Activated CD4-positive, alpha-beta T cell treated with anti-CD3 and anti-CD28 coated beads for 1 hour (primary cell): ENCODE measurements at places on chromosomes 11 and 22.

- DNase-seq: no peak
These were observed 16.1 kb downstream of the MUC2 start for GRCh38 chr11:1090600-1091331.

GRCh38 chr11:130180491-130180890 is 20.9 kb downstream of the ST14 start:
- DNase-seq: no peak

DNA sequence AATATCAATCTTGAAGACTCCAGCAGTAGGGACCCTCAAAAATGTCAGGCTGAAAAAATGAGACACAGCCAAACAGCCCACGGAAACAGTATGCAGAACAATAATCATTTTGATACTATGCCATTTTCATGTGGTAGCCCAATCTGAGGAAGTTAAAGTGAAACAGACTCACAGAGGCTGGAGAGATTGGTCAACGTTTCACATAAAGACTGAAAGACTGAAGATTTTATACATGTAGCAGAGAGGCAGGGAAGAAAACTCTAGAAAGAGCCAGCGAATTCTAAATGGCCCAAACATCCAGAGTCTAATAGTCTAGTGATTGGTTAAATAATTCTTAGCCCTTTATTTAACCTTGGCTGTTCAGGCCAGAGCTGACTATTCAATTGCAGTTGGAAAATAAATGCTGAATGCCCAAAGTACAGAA is 49.4 kb downstream of the MAML2 start:
- no peak for DNase-seq

- no peak for DNase-seq
These were observed 712.4 kb downstream of the TBC1D22A start for GRCh38 chr22:47474895-47475294.

GRCh38 chr11:107756553-107756952 is 44.7 kb upstream of the SLN start:
- DNase-seq: no peak

DNA sequence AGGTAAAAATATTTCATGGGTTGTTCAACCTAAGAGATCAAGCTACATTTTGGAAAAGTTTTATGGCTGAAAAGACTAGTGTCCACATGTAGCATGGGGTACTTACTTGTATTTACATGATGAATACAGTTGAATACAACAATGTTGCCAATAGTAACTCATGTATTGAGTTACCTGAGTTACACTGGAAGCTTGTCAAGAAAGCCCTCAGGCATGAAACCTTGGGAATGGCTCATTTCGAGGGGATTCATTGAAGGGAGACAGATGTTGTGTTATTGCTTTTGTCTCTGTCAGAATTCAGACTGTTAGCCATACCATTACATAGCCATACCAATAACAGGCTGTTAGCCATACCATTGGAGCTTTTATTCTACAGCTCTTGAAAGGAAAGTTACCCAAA is 9.2 kb downstream of the OR51F2 start:
- no peak for DNase-seq

DNA sequence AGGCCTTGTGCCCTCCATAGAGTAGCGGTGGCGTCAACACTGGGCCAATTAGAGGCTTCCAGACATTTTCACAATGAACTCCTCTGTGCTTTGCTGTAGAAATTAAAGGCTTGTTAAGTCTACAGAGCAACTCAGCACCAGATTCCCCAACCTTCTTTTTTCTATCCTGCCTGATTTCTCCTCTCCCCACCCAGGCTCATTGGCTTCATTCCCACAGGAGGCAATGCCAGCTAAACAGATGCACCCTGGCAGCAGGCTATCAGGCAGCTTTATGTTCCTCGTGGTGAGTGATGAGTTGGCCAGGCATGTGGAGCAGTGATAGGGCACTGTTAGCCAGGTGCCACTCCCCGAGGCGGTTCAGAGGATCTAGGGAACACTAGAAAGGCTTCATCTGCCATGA is 4.8 kb downstream of the DIXDC1 start:
- no peak for DNase-seq

DNA sequence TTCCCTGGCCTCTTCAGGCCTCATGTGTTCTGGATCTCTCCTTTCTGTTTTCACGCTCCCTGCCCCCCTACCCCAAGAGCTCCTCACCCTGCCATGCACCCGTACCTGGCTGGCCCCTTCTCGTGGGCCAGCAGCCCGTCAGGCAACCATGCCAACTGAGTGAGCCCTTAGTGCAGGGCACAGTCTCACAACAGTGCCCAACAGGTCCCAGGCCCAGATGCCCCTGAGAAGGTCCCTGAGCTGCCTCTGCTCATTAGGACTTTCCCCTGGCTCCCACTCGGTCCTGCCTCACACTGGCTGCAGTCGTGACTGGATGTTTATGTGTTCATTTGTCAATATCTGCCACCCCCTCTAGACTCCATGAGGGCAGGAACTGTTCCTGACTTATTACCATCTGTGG is 44.8 kb upstream of the IGSF9B start:
- DNase-seq: no peak

DNA sequence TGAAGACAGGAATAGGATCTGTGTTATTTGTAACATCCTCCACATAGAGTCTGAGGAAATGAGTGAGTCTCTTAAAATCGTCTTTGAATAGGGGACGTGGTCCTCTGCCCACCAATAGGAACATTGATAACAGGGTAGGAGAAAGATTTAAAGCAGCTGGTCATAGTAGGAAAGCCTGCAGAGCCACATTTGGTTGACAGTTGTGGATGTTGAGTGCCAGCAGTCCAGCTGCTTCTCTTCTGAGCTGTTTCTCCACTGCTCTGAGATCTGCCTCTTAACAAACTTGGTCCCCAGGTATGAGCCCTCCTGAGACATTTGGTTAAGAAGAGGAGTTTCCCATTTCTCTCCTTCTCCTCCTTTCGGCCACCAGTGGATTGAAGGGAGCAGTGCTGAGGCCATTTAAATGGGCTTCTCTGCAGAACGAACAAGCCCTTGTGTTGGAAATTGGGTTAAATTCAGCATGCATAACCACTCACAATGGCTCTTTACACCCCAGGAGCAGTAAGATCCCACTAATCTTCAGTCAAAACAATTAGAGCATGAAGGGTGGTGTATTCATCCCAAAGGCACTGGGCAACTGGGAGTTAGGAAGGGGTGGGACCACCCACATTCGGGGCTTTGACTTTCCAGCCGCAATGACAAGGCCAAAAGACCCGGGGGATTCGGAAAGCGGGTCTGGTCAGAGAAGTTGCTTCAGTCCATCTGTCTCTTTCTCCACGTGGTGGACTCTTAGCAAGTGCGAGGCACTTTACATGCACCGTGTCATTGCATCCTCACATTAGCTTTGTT is 32.3 kb downstream of the MIAT start:
- no peak for DNase-seq

GRCh38 chr22:24985826-24986214 is 33.3 kb downstream of the KIAA1671 start:
- DNase-seq: no peak

DNA sequence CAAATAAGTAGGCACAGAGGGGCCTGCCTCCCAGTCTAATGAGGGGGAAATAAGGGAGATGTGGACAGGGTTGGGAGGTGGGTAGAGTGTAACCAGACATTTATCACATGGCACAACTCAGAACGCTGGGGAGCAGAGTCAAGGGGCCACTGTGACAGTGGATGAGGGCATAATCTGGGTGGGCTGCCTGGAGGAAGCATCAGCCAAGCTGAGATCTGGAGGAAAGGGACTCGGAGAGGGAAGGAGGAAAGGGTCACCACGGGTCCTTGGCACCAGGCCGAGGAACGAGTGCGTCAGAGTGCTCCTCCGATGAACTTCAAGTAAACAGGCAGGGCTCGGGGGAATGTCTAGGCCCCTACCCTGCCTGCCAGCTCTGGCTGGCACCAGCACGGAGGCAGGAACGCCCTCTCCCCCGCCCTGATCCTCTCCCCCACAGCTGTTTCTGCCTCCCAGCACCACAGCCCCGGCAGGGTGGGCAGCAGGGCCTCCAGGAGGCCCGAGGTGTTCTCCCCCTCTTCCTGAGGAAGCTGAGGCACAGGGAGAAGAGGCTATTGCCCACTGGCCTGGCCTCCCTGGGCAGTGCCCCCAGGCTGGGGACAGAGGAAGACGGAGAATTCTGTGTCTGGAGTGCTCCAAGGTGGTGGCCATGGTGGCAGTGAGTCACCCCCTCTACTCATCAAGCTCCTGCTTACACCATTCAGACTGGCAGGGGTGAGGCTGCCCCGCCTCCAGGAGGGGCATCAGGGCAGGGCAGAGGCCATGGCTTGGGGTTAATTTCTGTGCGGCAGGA is 4.2 kb downstream of the ALDH3B1 start:
- DNase-seq: no peak

DNA sequence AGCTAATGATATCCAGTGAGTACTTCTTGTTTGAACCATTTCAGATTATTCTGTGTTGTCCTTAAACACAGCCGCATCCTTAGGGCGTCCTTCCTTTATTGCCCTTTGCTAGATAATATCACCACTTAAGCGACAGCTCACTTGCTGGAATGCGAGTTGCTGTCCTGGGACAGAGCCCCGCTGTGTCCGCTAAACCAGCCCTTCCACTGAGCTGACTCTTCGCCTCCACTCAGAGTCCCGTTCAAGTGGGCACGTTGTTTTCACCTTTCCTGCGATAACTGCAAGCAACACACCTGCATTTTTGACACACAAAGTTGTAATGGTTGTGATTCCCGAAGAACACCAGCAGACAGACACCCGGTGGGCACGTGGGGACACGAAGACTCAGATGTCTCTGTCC is 140.0 kb downstream of the TBC1D22A start:
- DNase-seq: no peak

DNA sequence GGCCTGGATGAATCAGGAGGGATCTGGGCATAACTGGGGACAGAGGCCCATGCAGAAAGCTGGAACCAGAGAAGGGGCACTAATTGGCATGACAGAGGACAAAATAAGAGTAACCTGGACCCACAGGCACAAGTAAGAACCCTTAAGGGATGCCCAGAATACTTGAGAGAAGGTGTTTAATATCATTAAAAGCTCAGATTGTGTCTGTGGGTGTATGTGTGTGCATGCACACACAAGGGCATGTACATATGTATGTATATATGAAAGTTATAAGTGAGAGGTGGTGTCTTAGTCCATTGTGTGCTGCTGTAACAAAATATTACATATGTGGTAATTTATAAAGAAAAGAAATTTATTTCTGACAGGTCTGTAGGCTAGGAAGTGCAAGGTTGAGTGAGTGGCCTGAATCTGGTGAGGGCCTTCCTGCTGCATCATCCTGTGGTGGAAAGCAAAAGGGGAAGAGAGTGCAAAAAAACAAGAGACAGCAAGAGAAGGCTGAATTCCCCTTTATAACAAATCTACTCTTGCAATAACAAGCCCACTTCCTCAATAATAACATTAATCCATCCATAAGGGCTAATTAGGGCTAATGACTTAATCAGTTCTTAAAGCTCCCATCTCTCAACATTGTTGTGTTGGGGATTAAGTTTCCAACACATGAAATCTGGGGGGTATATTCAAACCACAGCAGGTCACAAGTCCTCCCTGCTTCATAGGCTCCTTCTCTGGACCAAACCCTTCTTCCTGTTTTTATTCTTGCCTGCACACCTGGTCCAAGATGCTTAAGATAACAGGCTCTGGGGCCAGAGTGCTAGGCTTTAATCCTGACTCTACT is 68.3 kb upstream of the POU2AF2 start:
- no peak for DNase-seq

GRCh38 chr11:102614485-102614884 is 10.6 kb downstream of the MMP20 start:
- no peak for DNase-seq

DNA sequence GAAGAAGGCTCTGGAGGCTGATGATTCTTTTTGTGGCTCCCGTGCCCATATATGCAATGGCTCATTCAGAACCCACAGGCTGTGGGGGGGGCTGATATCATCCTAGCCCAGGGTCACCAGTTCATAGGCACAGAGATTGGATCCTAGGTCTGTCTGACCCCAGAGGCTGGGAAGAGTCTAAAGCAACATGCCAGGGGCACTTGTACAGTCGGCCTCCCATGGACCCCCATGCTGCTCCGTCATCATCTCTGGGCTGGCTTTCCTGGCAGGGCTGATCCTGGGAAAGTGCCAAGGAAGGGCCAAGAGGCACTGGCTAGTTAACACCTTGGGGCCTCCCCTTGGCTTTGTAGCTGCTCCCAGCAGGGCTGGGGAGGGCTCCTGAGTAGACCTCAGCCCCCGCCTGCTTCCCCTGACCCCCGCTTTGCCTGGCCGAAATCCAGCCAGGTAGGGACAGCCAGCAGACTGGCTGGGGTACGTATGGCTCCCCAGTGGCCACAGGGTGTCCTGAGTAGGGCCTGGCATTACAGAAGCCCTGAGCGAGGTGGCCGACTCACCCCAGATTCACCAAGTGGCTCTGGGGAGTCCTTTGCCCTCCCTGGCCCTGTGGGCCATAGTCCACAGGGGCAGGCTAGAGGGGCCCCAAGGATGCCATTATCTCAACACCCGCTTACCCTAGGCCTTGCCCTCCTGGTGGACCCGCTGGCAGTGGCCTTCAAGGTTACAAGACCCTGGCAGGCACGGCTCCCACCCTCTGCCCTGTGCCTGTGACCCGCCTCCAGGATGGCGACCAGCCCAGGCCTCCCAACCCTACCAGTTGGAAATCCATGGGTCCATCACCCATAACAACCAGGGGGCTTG is 22.5 kb downstream of the FADS3 start:
- DNase-seq: no peak

- no peak for DNase-seq
These were observed 93.2 kb upstream of the RTL6 start for GRCh38 chr22:44591146-44591790.

DNA sequence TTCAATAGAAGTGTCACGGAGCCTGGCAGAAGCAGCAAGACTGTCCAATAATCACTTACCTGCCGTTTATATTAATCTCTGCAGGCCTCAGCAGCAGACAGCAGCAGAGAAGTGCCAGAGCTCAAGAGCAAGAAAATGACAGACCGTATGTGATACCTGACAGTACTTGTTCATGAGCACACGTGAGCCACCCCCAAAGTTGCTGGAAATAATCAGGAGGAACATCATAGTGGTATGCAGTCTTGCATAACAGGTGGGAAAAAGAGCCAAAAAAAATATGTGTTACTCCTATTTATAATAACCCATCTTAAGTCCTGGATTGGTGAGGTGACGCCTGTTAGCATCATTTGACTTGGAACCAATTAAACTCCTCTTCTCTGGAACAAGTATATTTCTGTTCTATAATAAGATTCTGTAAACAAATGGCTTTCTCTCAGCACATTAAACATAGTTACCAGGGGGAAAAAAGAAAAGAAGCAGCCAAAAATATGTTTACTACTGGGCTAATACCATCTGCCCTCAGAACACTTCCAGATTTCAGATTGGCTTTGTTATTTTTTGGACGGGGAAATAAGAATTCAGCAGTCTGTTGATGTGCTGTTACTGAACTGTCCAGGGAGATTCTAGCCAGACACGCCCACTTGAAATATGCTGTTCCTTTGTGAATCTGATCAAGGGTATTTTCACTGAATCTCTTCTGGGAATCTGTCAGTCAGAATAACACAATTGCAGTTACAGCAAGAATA is 7.9 kb upstream of the SLN start:
- DNase-seq: no peak

- no peak for DNase-seq
These were observed 1.6 kb downstream of the CD59 start for GRCh38 chr11:33734441-33735270.

- DNase-seq: no peak
These were observed 94.2 kb downstream of the PTPRJ start for GRCh38 chr11:48074425-48075181.
